Stimulated activated CD8-positive, alpha-beta memory T cell treated with anti-CD3 and anti-CD28 coated beads, Interleukin-2, amount 100 ng/mL, for 1 hour (primary cell): ENCODE measurements at places on chromosomes 5 and 9.

DNA sequence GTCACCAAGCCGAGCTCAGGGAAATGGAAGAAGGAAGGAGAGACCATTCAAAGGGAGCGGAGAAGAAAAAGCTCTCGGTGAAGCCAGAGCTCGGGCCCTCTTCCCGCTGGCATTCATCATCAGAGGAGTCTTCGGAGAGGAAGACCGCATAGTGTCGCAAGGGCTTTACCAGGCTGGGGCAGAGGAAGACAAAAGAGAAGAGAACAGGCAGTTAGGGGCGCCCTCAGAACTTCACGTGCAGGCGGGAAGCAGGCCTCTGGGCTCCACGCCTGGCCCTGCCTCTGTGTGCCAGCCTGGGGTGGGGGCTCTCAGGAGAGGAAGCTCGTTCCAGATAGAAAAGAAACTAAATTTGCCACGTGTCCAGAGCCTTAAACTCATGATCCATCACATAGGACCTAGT is 31.7 kb downstream of the CRB2 start:
- no peak for DNase-seq

DNA sequence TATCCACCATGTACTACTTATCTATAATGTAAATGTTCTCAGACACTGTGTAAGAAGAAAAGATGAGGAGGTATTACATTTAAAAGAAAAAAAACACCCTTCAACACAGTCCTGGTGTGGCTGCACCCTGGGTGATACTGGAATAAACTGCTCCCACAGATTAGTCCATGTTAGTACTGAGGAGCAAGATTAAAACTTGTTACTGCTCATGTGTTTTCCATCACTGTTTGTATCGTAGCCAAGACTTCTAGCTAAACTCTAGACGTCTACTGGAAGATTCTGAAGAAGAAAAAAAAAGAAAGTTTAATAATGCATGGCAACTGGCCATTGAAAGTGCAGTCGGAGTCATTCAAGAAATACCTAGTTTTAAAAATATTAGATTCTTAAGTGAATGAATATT is at the start of gene ASPN:
ASPN (minus strand) TSS at position 178 of the 400 bp plus-strand sequence.
- DNase-seq = no peak

DNA sequence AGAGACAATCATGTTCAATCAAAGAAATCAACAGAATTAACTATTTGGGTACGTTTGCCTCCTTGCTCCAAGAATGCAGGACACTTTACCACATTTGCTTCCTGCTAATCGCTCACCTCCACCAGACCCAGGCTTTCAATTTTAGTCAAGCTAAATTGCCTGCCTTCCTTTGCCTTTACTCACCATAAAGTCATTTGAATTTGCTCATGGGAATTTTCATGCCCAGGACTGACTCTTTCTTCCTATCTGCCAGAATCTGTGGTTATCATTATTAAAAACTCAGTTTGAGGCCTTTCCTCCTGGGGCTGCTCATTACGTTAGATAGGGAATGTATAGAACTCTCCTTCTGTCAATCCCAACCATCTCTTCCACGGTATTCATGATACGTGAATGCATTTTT is 1935.3 kb upstream of the WWC1 start:
- DNase-seq = no peak

- no peak for DNase-seq
Observed at GRCh38 chr9:37987467-37987981, 81.5 kb downstream of the SHB start.

DNA sequence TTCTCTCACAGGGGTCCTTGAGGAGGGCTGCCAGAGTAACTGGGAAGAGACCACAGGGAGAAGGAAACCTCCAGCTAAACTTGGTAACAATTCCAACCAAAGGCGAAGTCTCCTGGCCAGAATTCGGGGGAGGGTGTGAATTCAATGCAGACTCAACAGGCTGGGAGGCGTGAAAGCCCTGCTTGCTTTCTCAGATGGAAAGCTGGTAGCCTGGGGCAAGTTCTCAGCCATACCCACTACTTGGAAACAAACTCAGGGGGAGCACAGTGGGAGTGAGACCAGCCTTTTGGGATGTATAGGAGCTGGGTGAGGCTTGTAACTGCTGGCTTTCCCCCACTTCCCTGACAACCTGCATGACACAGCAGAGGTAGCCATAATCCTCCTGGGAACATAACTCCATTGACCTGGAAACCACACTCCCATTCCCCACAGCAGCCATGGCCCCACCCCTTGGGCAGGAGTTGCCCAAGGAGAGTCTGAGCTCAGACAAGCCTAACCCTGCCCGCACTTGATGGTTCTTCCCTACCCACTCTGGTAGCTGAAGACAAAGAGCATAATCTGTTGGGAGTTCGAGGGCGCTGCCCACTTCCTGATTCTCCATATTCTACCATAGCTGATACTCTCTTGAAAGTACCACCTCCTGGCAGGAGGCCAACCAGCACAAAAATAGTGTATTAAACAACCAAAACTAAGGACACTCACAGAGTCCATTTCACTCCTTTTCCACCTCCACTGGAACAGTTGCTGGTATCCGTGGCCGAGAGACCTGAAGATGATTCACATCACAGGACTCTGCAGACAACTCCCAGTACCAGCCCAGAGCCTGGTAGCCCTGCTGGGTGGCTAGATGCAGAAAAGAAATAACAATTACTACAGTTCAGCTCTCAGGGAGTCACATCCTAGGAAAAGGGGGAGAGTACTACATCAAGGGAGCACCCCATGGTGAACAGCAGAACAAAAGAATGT is 123.8 kb downstream of the FAM170A start:
- DNase-seq = no peak

- DNase-seq = no peak
Observed at GRCh38 chr9:13841746-13842462, 472.0 kb downstream of the NFIB start.
